ENCODE measurements at places on chromosomes 5 and 9. TPM values are rescaled to one million over a fixed set of nuclear protein-coding genes. Genes with fewer than 3 reads are reported as not detected.

- no peak for DNase-seq
Observed at GRCh38 chr9:3736161-3736560, 210.4 kb upstream of the RFX3 start.

ACOT12 gene
- not detected for total RNA-seq

DNA sequence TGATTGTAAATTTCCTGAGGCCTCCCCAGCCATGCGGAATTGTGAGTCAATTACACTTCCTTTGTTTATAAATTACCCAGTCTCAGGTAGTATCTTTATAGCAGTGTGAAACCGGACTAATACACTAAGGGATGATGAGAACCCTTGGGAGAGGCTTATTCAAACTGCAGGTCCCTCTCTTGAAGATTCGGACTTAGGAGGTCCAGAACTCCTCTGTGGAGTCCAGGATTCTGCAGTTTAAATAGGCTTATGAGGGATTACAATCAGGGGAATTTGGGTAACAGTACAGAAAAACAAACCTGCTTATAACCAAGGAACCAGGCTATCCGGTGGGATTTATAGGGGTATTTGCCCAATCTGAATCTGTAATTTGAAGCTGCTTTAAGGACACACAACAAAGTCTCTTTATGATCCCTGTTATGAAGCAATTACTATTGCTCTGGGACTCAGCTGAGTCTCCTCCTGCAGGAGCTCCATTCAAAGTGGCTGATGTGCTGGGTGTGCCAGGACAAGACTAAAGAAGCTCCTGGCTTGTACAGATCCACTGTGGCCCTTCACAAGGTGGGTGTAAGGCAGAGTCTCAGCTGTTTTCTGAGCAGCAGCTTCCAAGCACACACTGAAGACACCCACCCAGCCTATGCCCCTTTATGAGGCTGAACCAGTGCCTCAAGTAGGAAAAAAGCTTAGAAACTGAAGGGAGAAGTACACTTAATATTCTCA is 41.8 kb upstream of the LHFPL2 start:
- no peak for DNase-seq

DNA sequence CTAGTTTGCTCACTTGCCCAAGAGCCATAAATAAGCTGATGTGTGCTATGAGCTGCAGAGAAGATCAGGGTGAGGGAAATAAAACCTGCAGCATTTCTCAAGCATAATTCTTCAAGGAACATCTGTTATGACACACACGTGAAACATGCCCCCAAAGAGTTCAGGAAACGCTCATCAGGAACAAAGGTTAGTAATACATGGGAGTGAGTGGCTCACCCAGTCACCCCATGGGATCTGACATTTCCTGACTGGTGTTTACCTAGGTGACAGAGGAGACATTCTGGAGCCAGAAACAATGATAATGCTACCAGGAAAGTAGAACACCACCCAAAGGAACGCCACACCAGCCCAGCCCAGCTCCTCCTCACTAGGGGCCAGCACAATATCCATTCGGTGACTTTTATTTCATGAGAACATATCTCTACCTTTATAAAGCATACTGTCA is 66.0 kb downstream of the FRMD3 start:
- no peak for DNase-seq

- DNase-seq, result peak; percentile 55
Observed at GRCh38 chr9:97853844-97854695, 1.0 kb downstream of the FOXE1 start.
